ENCODE measurements at places on chromosomes 3 and 15.

DNA sequence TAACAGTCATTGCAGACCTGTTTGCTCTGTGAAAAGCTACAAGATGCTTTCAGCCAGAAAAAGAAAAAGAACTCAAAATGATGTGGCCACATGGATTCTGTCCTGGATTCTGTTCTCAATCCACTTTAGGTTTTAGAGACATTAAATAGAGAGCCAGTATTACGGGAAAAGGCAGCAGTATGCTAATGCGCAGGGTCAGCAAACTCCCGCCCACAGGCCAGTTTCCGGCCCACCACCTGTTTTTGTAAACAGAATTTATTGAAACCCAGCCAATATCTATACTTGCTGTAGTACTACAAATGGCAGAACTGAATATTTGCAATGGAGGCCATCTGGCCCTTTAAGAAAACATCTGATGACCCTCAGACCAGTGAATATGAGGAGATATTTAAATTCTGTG, 416.1 kb downstream of the ERC2 start:
- DNase-seq, result no peak

GRCh38 chr3:3705090-3705775, 94.0 kb upstream of the LRRN1 start:
- no peak for DNase-seq

DNA sequence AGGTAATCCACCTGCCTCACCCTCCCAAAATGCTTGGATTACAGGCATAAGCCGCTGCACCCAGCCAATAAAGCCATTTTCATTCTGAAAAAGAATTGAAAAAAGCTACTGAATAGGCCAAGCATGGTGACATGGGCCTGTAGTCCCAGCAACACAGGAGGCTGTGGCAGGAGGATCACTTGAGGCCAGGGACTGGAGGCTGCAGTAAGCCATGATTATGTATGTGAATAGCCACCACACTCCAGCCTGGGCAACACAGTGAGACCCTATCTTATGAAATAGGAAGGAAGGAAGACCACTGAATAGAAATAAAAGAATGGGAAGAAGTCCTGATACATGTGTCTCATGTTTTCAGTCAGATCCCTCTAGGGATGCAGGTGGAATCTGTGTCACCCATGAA, 36.0 kb upstream of the SEMA4B start:
- no peak for DNase-seq

DNA sequence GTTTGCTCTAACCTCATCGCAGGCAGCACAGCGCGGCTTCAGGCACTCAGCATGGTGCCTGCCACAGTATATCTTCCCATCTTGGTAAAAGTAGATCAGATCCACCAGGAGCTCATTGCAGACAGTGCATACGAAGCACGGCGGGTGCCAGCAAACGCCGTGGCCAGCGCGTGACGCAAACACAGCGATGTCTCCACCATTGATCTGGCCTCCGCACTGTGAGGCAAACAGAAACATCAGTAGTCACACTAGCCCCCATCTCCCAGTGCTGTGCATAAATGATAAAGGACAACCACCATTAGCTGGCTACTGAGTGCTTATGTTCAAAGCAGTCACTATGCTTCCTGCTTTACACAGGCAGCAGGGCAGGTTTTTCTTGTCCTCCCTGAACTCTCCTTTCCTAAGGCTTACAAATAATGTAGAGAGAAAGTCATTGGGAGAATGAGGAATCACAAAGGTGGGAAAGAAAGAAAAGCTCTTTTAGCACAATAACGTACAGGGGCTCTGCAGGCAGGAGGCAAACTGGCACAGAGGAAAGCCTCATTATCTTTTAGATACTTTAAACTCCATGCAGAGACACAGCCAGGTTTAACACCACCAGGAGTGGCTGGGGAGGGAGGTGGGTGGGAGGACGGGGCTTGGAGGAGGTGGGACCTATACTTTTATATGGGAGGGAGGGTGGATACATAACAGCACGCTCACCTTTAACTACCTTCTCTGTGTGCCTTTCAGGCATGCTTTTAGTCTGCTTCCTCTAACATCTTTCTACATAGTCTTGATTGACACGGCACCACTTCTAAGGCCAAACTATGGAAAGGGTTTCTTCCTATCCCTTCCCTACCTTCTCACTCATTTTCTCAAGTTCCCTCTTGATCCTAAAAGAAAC, 67.9 kb downstream of the PRICKLE2 start:
- DNase-seq, result no peak

DNA sequence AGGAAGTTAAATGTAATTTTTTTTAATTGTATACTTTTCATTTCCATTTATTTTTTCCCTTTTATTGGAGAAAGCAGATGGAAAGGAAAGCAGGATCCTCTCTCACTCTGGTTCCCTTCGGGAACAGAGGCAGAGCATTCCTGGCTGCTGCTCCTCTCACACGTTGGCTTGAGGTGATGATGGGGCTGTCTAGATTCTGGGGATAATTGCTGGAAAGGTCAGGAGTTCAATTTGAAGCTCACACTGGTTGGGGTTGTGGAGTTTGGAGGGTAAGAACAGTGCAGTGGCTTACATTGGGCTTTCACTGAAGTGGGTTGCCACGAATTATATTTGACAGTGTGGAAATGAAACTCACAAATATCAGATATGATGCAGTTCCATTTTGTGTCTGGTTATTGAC, 57.6 kb downstream of the RARB start:
- DNase-seq, result no peak

DNA sequence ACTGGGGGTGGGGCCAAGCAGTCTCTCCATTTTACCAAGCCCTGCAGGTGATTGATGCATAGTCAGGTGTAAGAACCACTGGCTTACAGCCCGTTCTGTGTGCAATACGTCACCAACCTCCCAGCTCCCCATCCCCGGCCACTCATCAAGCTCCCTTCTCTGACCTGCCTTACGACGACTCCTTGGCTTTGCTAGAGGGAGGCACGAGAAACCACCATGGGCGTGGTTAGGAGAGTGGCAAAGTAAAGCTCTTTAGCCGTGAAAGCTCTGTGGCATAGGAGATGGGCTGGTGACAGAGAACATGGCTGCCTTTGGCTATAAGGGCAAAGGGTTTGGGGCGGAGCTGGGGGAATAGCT, 109.1 kb downstream of the BDH1 start:
- DNase-seq, result no peak

DNA sequence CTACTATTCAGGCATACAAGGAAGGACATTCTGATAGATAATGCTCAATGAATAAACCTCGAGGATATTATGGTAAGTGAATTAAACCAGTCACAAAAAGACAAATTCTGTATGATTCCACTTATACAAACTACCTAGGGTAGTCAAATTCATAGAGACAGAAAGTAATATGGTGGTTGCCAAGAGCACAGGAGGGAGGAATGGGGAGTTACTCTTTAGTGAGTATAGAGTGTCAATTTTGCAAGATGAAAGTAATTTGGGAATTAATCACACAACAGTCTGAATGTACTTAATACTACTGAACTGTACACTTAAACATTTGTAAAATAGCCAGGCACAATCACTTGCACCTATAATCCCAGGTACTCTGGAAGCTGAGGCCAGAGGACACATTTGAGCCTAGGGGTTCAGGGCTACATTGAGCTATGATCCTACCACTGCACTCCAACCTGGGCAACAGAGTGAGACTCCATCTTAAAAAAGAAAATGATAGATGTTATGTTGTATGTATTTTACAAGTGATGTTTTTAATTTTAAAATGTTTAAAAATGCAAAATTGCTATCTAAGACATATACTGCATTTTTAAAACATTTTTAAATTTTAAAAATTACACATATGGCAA, 91.0 kb downstream of the NPAP1 start:
- DNase-seq, result no peak

Data from caudate nucleus (tissue), 63 donors.